H9 (cell line): ENCODE measurements at places on chromosomes 12 and 14.

DNA sequence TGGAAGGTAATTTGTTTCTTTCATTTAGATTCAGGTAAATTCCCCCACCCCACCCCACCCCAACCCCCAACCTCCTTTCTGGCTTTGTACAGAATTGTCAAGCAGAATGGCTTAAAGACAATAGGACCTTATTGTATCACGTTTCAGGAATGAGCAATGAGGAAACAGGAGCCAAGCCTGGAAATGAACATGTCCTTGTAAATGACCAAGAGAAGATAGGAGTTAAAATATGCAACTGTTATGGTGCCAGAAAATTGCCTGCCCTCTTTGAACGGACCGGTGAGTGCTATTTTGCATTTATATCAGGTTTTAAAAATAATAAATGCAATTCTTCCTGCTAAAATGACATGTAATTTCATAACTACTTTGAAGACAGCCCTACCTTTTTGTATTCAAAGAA, 141.6 kb upstream of the PELI2 start:
- no peak for DNase-seq

- no peak for DNase-seq
These were observed 6.9 kb upstream of the TSPAN8 start for GRCh38 chr12:71164568-71165197.

DNA sequence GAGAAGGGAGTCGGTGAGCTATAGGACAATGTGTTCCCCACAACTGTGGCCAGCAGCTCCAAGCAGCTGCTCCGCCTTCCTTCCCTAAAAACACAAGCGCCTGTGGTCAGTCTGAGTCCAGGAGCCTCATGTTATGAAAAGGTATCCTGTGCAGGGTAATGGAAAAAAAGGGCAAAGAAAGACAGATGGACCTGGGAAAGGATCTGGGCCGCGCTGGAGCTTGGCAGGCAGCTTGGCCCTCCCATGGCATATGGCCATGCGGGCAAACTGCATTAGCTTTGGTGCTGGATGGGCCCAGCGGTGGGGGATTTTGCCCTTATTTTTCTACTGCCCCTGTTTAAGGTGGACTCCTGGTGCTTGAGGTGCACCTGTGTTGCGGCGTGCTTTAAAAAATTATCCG, 23.7 kb upstream of the CHST11 start:
- DNase-seq, result no peak

DNA sequence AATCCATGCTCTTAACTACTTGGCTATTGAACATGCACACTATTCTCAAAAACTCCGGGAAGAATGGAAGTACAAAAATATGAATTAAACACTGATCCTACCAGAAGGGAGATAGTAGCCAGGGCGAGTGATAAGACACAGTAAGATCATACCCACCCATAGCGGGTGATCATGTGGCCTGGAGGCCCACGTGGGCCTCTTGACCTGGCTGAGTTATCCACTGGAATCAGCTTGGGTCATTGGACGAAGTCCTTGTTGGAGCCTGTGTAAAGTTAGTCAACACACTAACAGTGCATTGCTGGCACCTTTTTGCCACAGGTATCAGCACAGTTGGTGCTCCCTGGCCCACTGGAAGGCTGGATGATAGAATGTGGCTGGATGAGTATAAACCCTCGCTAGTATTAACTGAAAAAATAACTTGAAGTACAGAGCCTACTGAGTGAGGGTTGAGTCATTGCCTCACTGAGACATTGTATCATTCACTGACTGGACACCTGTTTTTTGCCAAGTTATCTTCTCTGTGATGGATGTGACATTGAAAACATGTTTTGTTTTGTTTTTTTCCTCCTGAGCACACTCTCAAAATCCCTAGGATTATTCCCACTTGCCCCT, 149.2 kb upstream of the FUT8 start:
- DNase-seq, result no peak

- DNase-seq, result no peak
These were observed 5.2 kb downstream of the GSKIP start for GRCh38 chr14:96368534-96368933.

DNA sequence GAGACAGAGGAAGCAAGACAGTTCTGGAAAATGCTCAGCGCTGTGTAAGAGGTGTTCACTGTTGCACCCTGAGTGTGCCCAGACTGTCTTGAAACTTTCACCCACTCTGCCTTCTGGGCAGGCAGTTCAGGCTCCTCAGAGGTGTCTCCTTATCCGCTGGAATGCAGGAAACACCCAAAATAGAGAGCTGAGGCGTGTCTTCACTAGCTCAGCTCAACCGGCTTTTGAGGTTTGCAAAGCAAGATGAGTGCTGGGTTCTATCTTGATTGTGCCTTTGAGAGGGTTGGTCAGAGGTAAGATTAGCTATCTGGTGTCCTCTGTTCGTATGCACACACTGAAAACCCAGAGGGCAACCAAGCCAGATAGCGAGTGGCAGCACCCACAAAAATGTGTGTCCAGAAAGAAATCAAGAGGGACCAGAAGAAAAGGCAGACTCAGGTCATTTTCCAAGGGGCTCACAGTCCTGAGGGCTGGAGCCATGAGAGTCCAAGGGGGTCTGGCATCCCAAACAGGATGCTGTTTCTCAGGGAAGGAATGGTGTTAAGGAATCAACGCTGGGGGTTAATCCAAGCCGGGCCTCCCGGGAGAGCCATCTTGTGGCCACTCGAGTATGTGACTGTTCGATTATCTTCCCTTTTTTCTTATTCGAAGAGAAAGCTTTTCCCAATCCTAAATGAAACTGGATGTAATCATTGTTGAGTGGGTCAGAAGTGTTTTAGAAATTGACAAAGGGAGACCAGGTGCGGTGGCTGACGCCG, 47.1 kb downstream of the TBX3 start:
- DNase-seq, result peak; percentile 62

GRCh38 chr14:70416338-70416724, 559 bp downstream of the SYNJ2BP start:
- no peak for DNase-seq

DNA sequence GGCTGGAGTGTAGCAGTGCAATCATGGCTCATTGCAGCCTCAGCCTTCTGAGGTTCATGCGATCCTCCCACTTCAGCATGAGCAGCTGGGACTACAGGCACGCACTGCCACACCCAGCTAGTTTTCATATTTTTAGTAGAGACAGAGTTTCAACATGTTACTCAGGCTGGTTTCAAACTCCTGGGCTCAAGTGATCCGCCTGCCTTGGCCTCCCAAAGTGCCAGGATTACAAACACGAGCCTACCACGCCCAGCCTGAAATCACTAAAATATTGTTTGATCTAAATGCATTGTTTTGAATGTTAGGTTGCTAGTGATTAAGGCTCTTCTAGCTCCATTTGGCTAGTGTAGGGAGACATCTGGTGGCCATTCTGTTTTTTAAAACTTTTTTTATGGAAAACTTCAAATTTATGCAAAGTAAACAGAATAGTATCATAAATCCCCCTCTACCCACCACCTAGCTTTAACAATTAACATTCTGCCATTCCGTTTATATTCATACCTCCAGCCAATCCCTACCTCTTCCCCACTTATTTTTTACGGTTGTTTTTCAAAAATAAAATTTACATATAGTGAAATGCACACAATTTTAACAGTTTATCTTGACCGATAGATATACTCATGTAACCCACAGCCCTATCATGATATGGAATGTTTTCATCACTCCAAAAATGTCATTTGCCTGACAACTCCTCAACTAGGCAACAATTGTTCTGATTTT, 37.8 kb downstream of the MYO1H start:
- no peak for DNase-seq

- no peak for DNase-seq
These were observed 392.8 kb downstream of the SOX5 start for GRCh38 chr12:23556661-23557060.

GRCh38 chr12:13256692-13257045, 60.1 kb downstream of the EMP1 start:
- DNase-seq, result no peak

DNA sequence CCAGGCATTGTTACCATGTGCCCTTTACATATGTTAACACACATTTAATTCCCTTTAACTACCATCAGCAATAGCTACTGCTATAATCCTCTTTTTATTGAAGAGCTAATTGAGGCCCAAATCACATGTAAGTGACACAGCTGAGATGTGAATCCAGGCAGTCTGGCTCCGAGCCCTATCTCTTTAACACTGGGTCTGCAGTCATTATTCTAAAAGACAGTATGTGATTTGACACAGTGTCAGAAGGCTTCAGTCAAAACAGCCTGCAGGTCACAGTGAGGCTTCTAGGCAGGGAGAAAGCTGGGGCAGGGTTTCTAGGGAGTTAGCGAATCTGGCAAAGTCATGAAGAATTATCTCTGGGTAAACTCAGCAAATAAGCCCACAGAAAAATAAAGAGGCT, 148.2 kb downstream of the KIF21A start:
- DNase-seq, result no peak

DNA sequence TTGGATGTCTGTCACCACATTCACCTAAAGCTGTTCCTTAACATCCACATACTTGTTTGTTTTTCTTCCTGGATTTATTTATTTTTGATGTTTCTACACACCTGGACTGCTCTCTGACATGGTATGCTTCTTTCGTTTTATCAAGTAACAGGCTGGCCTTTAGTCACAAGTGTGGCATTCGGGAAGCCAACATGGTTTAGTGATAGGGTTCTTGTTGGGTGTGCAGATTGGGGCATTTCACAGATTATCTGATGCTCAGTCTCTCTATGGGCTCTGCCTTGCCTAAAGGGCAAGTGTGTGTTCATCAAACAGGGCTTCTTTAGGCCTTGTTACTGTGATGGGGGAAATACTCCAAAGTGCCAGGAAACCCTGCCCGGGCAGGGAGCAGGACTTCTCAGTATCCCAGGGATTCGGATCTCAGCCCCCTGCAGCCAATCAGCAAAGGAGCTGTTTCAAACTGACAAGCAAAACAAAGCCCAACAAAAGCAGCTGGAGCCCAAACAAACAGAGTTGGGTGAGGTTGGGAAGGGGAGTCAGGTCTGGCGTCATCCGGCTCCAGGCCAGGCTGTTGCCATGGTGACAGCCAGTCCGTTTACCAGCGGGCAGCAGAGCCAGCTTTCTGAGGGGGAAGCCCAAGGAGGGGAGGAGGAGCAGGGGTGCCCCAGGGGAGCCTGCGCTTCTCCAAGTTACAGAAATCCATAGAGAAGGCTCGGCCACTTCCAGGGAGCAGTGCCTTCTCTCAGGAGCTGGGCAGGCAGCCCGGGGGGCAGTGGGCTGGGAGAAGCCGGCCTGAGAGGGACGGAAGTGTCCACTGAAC, 31.9 kb downstream of the FOS start:
- DNase-seq, result peak; percentile 94

- peak; percentile 61 for DNase-seq
These were observed 11.6 kb downstream of the FGD6 start for GRCh38 chr12:95205685-95206084.

DNA sequence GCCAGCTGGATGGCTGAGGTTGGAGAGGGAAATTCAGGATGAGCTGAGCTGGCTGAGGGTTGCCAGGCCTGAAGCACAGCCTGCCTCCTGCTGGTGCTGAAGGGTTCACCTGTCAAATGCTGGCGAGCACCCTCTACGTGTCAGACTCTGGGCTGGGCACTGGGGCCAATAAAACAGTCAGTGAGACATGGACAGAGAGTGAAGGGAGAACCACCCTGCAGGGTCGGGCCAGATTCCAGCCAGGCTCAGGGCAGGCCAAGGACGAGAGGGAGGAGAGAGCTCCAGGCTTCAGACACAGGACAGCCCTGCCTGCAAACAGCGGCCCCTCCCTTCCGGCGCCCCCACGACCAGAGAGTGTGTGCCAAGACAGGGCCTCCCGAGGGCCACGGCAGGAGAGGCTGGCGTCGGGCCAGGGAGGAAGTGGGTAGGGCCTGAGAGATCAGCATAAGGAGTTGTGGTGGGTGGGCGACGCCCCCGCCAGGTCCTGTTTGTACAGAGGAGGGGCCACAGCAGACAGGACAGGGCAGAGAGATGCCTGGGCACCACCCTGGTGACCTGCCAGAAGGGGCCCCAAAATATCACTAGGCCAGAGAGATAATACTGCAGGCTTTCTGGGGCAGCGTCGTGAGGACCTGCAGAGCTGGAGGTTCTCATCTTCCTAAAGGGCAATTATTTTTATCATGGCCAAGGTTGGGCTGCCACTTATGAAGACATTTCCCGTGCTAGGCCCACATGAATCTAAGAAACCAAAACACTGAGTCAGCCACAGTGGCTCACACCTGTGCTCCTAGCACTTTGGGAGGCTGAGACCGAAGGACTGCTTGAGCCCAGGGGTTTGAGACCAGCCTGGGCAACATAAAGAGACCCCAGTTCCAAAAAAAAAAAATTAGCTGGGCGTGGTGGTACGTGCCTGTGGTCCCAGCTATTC, 73.1 kb upstream of the GPR68 start:
- no peak for DNase-seq

DNA sequence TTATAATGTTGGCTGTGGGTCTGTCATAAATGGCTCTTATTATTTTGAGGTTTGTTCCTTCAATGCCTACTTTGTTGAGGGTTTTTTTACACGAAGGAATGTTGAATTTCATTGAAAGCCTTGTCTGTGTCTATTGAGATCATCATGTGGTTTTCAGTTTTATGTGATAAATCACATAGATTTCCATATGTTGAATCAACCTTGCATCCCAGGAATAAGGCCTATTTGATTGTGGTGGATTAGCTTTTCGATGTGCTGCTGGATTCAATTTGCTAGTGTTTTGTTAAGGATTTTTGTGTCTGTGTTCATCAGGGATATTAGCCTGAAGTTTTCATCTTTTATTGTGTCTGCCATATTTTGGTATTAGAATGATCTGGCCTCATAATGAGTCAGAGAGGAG, 27.6 kb downstream of the SLC2A13 start:
- DNase-seq, result no peak

- DNase-seq, result no peak
These were observed 17.5 kb downstream of the PNMA1 start for GRCh38 chr14:73696466-73697400.

DNA sequence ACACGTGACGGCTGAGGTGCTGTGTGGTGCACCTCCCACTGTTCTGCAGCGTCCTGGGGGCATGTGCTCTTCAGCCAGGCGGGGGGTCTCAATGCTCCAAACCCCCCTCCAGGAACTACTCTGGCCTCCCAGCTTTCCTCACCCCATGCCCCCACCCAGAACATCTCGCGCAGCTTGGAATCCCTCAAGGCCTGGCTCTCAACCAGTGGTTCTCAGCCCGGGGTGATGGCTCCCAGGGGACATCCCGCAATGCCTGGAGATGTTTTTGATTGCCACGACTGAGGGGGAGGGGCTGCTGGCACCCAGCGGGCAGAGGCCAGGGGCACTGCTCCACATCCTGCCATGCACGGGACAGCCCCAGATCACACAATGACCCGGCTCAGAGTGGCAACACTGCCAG, 78.9 kb upstream of the DICER1 start:
- DNase-seq, result no peak

- no peak for DNase-seq
These were observed 4.8 kb upstream of the TNS2 start for GRCh38 chr12:53044896-53045695.

DNA sequence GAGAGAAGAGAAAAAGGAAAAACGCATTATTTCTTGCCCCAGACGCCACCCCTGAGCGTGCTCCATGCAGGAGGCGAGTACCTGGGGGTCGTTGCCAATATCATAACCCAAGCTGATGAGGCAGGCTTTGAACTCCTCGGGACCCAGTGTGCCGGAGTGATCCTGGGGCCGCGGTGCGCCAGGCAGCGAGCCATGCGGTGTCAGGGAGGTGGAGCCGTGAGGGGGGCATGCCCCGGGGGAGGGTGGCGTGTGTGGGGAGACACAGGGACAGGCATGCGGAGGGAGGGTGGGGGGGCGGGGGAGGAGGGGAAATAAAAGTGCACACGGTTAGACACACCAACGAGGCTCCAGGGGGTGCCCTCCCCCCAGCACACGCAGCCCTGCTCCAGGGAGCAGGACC, 86.0 kb upstream of the ZFP36L1 start:
- no peak for DNase-seq
